ENCODE measurements at places on chromosomes 3 and 15.

GRCh38 chr3:138687236-138687635 is 78.7 kb downstream of the FAIM start:
- DNase-seq = no peak

DNA sequence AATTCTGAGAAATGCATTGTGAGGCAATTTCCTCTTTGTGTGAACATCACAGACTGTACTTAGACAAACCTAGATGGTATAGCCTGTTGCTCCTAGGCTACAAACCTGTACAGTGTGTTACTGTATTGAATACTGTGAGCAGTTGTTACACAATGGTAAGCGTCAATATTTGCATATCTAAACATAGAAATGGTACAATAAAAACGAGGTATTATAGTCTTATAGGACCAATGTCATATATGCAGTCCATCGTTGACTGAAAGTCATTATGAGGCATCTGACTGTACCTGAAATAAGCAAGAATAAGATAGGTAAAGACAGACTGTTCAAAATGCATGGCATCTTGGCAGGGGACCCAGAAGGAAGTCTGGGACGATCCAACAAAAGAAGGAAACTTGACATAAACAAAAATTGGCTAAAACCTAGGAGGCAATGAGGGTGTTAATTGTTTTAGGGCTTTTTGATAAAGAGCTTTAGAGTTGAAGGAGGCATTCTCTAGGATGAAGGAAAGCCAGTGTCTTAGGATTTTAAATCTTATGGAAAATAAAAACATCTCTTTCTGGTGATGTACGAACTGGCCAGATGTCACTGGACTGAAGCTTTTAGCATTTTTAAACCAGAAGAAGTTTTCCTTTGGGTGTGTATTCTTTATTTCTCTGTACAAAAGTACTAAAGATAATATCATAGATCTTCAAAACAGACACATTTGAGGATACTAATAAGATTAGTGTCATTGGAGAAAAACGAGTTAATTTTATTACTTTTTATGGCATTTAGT is 9.2 kb upstream of the SPRED1 start:
- no peak for DNase-seq

DNA sequence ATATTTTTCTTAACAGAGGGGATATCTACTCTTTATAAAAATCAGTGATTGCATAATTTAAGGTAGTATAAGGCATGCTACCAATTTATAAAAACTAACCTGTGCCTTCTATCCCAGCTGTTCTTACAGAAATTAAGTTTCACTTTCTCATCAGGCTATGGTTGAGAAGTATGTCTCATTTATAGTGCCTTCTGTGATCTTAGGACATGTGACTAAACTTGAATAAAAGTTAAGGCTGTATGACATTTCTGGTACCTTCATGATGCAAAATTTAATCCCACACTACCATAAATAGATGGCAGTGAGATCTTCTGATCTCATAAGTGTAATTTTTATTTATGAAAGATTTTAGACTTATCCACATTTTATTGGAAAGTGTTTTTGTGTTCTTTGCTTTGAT is 12.6 kb downstream of the TIPARP start:
- no peak for DNase-seq

DNA sequence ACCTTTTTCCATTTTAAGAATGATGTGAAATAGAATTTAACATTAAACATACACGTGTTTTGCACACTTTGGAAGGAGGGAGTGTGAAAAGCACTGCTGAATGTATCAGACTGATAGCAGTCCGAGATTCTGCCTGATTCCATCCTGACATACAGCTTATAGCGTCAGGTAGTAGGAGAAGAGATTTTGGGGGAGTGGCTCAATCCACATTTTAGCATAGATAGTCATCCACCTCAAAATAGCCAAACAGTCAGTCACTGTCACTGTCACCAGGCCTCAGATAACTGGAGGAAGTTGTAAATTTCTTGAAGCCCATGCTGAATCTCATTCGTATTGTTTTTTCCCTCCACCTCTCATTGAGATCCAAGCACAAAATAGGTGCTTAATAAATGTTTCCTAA is 35.4 kb upstream of the ARHGEF26 start:
- no peak for DNase-seq

GRCh38 chr15:88821993-88822392 is 18.8 kb downstream of the ACAN start:
- no peak for DNase-seq
